ENCODE measurements at places on chromosomes 7 and 10.

- DNase-seq: no peak
These were observed 55.0 kb downstream of the GBF1 start for GRCh38 chr10:102300278-102300843.

DNA sequence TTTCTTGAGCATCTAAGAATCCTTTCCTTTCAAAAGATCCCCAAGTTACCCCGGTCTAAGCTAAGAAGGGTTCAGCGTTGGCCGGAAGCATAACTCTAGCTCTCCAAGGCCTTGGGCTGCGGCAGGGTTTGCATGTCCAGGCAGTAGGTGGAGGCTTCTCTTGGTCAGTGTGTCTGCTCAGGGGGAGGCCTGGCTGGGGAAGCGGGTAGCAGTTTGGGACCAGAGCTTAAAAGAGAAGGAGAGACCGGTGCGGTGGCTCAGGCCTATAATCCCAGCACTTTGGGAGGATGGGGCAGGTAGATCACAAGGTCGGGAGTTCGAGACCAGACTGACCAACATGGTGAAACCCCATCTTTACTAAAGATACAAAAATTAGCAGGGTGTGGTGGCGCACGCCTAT lies 226.3 kb downstream of the MGMT start:
- DNase-seq: no peak

DNA sequence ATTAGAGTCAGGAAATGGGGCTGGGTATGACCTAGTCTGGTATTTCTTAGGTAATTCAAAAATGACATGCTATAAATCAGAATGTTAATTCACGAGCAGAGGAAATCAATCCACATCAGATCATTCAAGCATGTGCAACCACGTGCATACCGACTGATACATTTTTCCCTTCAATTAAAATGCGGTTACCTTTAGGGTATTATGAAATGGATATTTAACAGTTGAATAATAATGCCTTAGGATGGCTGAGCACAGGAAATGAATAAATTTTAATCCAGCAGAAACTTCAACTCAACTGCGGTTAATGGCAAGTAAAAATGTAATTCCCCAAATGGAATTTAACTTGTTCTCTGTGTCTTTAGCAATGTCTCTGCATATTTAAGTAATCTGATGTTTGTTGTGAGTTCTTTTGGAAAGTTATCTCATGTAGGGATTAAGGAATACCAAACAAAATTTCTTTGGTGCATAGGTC lies 9.2 kb downstream of the CPA2 start:
- DNase-seq: no peak

- DNase-seq: peak; percentile 47
These were observed at the start of the genes ACTR3C and LRRC61 for GRCh38 chr7:150322833-150323681. Gene ACTR3C, minus strand, starts transcription at chr7:150323545. Its CDS starts 28,249 bp downstream, at chr7:150295296. Gene LRRC61, plus strand, starts transcription at chr7:150323355. Its CDS starts 13,507 bp downstream, at chr7:150336862.

DNA sequence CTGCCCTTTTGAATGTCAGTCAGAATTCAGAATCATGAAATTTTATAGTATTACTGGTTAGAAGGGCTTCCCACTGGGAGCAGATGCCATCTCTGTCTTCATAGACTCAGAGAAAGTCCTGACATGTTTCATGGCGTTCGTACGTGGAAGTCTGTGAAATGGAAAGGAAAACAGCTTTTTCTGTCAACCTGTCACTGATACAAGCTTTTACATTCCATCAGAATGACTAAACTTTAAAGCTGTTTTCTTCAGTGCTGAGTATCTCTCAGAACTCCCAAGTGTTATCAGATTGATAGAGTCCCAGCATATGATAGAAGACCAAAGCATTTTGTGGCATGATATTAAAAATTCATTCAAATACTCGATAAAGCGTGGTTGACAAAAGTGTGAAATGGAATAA lies 726.7 kb upstream of the GALNT17 start:
- DNase-seq: no peak

DNA sequence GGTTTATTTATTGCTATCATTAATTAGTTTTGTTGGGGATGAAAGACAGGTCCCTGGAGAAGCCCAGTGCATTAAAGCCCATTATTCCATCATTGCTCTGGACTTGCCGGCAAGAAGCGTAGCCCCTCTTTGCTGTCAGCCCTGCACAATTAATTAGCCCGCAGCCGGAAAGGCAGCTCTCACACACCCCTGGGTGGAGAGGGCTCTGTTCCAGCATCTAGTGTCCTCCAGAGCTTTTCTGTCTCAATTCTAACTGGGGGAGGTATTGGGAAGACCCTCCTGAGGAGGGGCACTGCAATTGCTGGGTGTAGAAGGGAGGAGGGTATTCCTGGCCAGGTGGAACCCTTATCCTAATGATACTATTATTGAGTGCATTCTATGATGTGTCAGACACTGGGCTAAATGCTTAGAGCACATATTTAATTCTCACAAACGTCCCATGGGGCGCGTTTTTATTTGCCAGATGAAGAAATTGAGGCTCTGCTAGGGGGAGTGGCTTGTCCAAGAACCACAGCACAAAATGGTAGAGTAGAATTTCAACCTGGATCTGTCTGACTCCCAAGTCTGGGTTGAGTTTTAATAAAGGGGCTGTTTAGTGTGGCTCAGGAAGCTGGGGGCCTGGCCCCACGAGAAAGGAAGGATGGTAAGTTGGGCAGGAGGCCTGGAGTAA lies 148.1 kb upstream of the PCBD1 start:
- DNase-seq: no peak

DNA sequence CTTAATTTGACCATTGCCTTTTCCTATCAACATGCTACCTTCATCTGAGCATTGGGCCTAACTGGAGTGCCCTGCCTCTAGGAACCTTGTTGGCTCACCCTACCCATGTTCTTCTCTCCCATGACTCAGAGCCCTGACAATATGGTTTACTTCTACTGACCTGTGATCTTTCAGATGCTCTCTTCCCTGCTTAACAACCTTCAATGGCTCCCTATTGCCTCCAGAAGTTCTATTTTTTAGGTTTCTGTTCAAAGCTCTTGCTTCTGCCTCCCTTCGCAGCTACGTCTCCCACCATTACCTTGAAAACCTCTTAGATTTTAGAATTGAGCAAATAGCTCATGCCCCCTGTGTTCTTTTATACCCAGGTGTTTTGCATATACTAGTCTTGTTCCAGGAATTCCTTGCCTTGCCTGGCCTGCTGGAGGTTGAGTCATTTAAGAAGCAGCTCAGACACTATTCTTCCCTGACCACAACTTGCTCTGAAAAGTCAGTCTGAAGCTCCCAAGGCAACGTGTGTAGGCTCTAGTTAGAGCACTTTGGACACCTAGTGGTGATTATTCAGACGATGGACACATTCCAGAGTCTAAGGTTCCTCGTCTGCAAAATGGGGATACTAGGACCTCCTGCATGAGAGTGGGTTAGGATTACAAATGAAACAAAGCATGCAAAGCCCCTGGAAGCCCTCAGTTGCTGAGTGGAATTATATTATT lies 64.4 kb upstream of the EMX2 start:
- no peak for DNase-seq
